ENCODE measurements at places on chromosomes 6 and 20. TPM values are rescaled to one million over a fixed set of nuclear protein-coding genes. Genes with fewer than 3 reads are reported as not detected.

Gene ANKEF1
- total RNA-seq: 9.0 TPM

- no peak overlapping the region for H3K4me3 ChIP-seq
- DNase-seq: no peak
- H3K27ac ChIP-seq: no peak overlapping the region
- no peaks in the 10 kb centered on the region for H3K36me3 ChIP-seq
- H3K27me3 ChIP-seq: no peaks in the 10 kb centered on the region
- peaks cover 7% of the 10 kb centered on the region for H3K4me1 ChIP-seq
Observed at GRCh38 chr6:156654919-156655918, 122.0 kb upstream of the ARID1B start.

GRCh38 chr6:2841264-2842138 is at the start of gene SERPINB1:
TSS of gene SERPINB1 (minus strand) at chr6:2841863. CDS start at chr6:2840586, 1,277 bp downstream.
- peaks cover 27% of the 10 kb centered on the region for H3K36me3 ChIP-seq
- H3K4me3 ChIP-seq: peak within 1 kb of the TSS; percentile 74
- no peaks in the 10 kb centered on the region for H3K27me3 ChIP-seq
- peak; percentile 75 for DNase-seq

DNA sequence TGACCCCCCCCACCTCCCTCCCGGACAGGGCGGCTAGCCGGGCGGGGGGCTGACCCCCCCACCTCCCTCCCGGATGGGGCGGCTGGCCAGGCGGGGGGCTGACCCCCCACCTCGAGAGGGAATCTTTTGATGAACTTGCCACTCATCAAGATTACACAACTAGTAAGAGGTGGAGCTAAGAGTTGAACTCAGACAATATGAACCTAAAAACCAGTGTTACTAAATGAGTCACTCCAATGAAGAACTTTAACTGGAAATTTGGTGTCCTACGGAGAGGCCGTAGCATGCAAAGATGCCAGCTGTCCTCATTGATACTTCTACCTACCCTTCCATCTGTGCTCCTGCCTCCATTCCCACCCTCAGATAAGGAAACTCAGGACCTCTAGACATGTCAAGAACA is 42.8 kb downstream of the PFDN4 start:
- H3K27me3 ChIP-seq: no peaks in the 10 kb centered on the region
- DNase-seq: no peak
- H3K27ac ChIP-seq: no peak overlapping the region
- H3K4me3 ChIP-seq: no peak overlapping the region
- no peaks in the 10 kb centered on the region for H3K36me3 ChIP-seq
